Stimulated activated naive CD4-positive, alpha-beta T cell treated with Interleukin-2 at 50 U/mL for 16 hours (primary cell): ENCODE measurements at places on chromosomes 7 and 10.

GRCh38 chr7:37960483-37960882 lies 40.0 kb downstream of the EPDR1 start:
- no peak for DNase-seq

- DNase-seq, result no peak
These were observed 341.8 kb downstream of the TCERG1L start for GRCh38 chr10:130969700-130970099.

DNA sequence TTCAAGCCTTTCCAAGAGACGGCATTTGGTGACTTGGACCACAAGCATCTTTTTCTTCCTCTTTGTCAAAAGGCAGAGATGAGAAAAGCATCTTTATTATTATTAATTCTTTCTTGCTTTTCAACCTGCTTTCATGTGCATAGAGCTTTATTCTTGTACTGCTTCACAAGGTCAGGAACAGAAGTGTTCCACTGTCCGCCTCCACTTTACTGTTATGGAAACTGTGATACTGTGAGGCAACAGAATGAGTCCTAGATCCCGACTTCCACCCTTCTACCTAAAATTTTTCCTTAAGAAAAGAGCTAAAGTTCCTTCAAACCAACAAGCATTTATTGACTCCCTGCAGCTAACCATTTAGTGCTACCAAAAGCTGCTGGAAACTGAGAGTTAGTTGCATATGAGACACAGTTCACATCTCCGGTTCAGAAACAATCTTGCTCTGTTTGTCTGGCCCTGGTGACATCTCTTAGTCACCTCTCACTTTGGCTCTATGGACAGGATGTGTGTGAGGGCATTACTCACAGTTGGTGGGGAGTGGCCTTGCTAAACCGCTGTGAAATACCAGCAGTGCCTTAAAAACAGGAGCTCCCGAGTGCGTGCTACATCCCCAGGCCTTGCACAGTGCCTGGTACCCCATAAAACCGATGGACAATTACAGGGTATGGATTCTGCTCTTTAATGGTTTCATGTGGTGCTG lies 77.1 kb upstream of the TRIL start:
- DNase-seq, result no peak

DNA sequence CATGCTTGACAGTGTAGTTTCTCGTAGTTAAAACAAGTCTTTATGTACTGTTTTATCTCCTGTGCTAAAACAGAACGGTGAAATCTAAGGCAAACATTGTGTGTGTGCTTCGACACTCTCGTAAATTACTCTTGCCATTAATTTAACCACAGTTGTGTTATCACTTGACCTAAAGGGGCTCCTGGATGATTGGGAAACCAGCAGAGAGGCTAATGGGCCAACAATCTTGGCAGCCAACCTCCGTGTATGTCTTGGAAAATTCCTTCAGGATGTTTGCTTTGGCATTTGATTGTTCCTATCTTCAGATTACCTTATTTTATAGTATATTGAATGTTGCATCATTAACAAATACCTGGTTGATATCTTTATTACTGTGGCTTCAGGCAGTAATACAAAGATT lies 409.5 kb downstream of the SDK1 start:
- DNase-seq, result no peak

GRCh38 chr7:38630720-38631673 lies at the start of gene AMPH:
Gene AMPH (minus strand): TSS chr7:38631373. CDS start chr7:38631351, 22 bp downstream.
- DNase-seq, result no peak

- DNase-seq, result no peak
These were observed 98.7 kb upstream of the PPIF start for GRCh38 chr10:79248341-79249185.

DNA sequence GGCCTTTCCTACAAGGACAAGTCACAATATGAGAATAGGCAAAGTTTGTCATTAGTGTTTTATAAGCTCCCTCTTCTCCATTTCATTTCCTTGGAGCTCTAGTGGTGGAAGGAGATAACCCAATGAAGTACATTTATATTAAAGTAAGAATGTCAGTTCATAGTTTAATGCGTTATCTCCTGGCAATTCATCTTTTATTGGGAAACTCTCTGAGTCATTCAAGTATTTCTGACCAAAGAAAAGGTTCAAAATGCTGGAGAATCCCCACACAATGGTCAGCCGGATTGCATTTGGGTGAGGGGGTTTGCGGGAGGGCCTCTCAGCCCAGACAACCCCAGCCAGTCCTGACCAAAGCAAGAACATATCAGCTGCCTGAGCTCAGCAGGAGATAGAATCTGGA lies 321.5 kb upstream of the NRP1 start:
- DNase-seq, result no peak

- peak; percentile 58 for DNase-seq
These were observed 168.0 kb upstream of the ZNF32 start for GRCh38 chr10:43816351-43817321.

- DNase-seq, result no peak
These were observed 21.1 kb downstream of the SLC29A4 start for GRCh38 chr7:5303591-5304505.
